CD4-positive, alpha-beta memory T cell (primary cell): ENCODE measurements at places on chromosomes 4 and X. TPM values are rescaled to one million over a fixed set of nuclear protein-coding genes. Genes with fewer than 3 reads are reported as not detected.

Gene TMSB15C
- 3.6 TPM for total RNA-seq

Gene DCX
- not detected for total RNA-seq

Gene CAPN6
- not detected for total RNA-seq

Gene PF4V1
- not detected for total RNA-seq

Gene NOP14
- 41.3 TPM for total RNA-seq

Gene MAGEA2B
- not detected for total RNA-seq

Gene NDST3
- not detected for total RNA-seq
